ENCODE measurements at places on chromosomes 5 and 9.

GRCh38 chr5:101977729-101978345 is 318.2 kb downstream of the SLCO4C1 start:
- DNase-seq = no peak

DNA sequence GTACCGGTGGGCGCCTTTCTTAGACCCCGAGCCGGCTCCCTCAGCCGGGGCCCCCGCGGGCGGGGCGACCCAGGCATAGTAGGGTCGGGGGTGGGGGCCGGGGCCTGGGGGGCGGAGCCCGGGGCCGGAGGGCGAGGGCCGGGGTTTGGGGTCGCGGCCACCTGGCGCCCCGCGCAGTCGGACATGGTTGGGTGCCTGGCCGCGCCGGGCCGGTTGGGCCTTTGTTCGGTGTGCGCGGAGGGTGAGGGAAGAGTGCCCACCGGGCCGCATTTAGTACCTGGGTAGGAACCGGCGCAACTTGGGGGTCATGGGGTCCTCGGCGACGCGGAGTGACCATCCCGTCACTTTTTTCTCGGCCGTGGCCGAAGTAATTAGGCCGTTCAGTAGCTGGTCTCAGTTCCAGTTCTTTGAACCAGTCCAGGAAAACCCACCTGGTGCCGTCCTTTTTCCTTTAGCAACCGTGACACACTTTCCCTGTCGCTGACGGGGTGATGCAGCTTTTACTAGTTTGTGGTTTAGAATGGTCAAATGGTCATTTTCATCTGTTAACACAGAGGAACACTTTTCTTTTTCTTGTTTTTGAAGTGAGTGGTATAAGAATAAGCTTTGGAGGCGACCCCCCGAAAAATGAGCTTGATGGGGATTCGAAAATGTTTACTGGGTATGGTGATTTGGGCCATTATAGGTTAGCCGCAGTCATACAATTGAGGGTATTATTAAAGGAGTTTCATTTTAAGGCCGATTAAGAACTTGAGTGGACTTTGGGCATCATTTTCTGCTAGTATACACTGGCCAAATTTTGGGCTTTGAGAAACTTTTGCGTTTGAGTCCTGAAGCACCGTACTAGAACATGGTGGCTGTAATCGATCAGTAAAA is 589 bp downstream of the CKS2 start:
- no peak for DNase-seq

GRCh38 chr5:164680812-164681520 is 1175.5 kb downstream of the MAT2B start:
- DNase-seq = no peak

GRCh38 chr9:108845507-108845906 is 10.3 kb downstream of the ACTL7B start:
- DNase-seq = no peak

DNA sequence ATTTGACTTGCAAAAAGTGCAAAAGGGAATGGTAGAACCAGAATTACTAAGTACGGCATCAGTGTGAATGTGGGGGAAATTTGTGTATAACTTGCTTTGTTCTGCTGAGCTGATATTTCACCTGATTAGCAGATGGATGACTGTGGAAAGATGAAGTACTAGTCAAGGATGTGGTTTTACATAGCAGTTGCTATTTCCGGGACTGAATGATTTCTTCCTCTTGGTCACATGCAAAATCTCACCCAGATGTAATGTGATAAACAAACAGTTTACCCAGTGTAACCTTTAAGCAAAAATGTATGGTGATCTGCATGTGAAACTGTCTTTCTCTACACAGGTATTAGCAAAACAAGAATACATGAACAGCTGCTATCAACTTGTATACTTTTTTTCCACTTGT is 46.1 kb downstream of the DCP2 start:
- no peak for DNase-seq

DNA sequence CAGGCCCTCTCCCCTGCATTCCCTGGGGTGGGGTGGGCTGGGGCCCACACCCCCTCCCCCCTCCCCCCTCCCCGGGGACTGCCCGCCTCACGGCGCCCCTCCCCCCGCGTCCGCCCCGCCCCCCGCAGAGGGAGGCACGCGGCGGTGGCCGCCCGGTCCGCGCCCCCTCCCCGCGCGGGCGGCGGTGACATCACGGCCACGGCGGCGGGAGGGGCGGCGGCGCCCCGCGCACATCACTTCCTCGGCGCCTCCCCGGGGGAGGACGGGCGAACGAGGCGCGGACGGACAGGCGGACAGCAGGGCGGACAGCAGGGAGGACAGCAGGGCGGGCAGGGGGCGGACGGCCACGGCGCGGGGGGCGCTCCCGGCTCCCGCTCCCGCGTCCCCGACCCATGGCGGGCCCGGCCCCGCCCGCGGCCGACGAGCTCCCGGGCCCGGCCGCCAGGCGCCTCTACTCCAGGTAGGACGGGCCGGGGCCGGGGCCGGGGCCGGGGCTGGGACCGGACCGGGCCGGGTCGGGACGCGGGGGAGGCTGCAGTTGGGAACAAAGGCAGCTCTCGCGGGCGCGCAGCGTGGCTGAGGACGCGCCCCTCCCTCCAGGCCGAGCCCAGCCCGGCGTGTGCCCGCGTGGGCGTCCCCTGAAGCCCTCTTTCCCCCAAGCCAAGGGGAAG is at the start of gene GPSM1:
Gene GPSM1, plus strand, starts transcription at position 236 of the 671 bp plus-strand sequence. Its CDS starts 157 bp downstream, at position 393.
- peak; percentile 64 for DNase-seq
